ENCODE measurements at places on chromosomes 2 and 18. TPM values are rescaled to one million over a fixed set of nuclear protein-coding genes. Genes with fewer than 3 reads are reported as not detected.
A peak's percentile ranks its signal among the peaks of the same experiment; 100 is the strongest.

DNA sequence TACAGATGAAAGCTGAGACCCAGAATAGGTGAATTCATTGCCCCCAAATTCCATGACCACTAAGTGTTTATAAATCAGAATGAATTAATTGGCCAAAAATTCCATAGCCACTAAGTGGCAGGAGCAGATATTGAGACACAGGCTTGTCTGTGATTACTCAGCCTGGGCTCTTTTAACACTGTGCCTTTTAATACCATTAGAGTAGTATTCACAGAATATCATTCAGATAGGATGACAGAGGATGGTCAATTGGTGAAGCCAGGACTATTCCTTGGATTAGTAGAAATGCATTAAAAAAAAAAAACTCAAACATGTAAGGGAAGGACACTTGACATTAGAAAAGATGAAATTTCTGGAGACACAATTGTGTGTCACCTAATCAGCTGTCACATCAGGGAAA, 698.6 kb downstream of the DCC start:
- DNase-seq, result no peak

- DNase-seq, result no peak
Observed at GRCh38 chr2:173235947-173236803, 118.5 kb upstream of the CDCA7 start.

GRCh38 chr18:3554811-3555427, 104.9 kb downstream of the TGIF1 start:
- no peak for DNase-seq

- no peak for DNase-seq
Observed at GRCh38 chr2:168691221-168691620, 111.2 kb upstream of the NOSTRIN start.

DNA sequence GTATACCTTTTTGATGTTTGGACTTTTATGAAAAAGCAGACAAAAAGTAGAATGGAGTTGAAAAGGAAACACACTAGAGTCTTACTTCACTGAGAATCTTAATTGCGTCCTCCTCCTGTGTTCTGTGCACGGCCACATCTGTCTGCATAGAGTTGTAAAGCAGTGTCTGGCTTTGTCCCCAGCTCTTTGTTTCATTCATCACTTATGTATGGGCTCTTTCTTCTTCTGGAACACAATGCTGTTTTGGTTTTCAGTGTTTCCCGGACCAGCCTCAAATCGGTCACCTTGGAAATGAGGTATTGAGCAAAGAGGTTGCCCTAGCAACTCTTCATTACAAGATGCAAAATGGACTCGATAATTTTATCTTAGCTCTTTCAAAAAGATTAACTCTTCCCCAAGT, 104.3 kb upstream of the CNGA3 start:
- no peak for DNase-seq

GRCh38 chr2:7015007-7015950, 98.1 kb downstream of the RNF144A start:
- no peak for DNase-seq

GRCh38 chr18:69208545-69208944, 192.1 kb upstream of the DOK6 start:
- no peak for DNase-seq

DNA sequence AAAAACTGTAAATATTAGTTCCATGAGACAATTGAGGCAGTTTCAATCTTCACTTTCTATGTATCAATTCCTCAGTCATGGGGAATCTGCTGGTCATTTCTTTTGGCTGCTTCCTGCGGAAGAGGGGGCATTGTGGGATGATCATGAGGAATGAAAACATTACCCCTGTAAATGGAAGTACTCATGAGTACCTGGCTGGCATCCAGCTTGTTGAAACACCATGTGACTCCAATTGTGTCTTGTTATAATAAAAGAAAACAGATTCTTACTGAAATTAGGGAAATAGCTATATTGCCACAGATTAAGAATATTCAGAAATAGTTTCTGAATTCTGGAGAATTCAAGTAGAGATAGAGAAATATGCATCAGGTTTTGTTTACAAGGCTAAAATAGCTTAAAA, 41.6 kb upstream of the GPR39 start:
- DNase-seq, result no peak

GRCh38 chr2:210577263-210578071, 21.1 kb downstream of the CPS1 start:
- no peak for DNase-seq

- DNase-seq, result no peak
Observed at GRCh38 chr2:130764035-130764820, 8.9 kb downstream of the AMER3 start.

DNA sequence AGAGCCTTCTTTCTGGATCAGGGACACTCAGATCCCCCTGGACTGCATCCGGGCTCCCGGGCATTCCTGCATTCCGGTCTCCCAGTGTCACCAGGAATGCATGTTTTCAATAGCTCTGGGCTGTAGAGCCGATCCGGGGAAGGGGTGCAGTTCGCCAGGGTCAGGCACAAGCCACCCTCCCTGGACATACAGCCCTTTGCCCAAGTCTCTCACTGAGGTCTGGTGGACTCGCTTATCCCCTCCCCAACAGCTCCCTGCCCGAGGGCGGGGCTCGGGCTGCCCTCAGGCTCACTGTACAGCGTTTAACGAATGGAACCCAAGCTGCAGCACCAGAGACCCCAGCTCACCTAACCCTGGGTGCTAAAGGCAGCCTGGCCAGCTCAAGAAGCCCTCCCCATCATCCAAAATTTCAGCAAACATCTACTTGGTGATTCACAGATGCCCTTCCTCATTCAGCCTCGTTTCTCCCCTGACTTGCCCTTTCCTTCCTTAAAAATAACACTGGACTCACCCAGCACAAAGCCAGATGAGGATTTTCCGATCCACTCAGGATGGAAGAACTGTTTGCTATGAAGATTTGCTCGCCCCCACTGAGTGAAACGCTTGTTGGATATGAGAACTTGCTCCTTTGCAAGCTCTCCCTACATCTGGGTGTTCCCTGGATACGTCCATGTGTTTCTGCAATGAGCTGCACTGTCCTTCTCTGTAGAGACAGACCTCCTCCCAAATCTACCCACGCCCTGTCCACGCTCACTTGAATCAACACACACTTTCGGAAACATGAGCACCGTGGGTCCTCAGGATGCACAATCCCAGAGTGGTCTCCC, 58.1 kb downstream of the PXDN start:
- DNase-seq, result no peak

DNA sequence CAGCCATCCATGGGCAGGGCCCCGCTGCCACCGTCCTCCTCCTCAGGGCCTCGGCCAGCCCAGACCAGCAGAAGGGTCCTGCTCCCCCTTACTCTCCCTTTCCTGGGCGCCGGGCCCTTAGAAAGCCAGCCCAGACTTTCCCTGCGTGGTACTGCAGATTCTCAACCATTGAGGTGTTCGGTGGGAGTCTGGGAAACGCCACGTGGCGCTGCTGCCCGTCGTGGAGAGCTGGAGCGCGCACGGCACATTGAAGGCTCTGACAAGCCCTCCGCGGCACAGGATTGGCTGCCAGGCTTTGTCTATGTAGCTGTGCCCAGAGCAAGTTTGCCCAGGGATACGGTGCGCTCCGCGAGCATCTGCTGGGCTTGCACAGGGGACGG, 10.4 kb upstream of the KLHL30 start:
- DNase-seq, result no peak

DNA sequence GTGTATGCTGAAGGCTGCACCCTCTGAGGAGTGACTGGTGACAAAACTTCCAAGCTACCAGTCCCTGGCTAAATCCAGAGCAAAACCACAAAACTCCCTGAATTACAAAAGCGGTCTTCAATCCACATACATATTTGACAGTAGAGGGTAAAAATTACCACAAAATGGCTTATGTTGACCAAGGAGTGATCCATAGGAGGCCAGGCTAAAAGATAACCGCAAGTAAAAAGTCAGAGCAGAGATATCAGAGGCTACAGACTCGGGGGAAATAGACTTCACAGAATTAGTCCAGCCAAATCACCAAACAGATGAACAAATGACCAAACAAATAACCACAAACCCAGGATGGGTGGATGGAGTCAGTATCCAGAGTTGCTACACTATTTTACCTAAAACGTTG, 19.4 kb downstream of the STARD6 start:
- no peak for DNase-seq

GRCh38 chr2:33859811-33860461, 260.8 kb upstream of the FAM98A start:
- no peak for DNase-seq

DNA sequence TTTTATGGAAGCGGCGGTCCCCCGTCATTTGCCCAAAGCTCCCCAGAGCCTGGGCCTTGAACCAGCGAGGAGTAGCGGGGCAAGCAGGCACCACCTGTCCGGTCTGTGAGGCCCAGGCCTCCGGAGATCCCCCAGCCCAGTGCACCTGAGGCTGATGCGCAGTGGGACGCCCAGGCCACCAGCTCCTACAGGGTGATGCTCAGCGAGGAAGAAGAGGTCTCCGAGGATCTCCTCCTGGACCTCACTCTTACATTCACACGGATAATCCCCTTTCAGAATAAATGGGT, 220.2 kb downstream of the NDUFA10 start:
- no peak for DNase-seq

GRCh38 chr2:120293096-120294007, 40.7 kb downstream of the RALB start:
- no peak for DNase-seq

DNA sequence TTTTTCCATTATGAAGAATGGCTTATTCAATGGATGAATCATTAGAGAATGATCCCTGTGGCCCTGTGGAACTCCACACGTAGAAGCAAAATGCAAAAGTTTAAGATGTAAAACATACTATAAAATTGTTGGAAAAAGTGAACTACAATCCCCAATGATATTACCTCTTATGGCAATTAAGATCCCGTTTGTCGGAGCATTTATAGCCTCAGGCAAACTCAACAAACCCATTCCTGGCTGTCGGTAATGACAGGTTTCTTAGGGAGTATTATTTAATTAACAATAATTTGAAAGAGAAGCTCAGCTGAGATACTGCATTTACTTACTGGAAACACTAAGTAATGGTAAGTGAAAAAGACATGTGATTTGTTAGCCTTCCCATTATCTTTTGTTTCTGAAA, 138.3 kb downstream of the CDH20 start:
- no peak for DNase-seq

GRCh38 chr2:60148716-60149115, 404.7 kb downstream of the BCL11A start:
- no peak for DNase-seq

GRCh38 chr2:9074930-9075329, 71.4 kb upstream of the MBOAT2 start:
- no peak for DNase-seq

- no peak for DNase-seq
Observed at GRCh38 chr2:88693911-88694414, 2.5 kb downstream of the RPIA start.

GRCh38 chr18:34122724-34123334, 101.9 kb downstream of the NOL4 start:
- no peak for DNase-seq

DNA sequence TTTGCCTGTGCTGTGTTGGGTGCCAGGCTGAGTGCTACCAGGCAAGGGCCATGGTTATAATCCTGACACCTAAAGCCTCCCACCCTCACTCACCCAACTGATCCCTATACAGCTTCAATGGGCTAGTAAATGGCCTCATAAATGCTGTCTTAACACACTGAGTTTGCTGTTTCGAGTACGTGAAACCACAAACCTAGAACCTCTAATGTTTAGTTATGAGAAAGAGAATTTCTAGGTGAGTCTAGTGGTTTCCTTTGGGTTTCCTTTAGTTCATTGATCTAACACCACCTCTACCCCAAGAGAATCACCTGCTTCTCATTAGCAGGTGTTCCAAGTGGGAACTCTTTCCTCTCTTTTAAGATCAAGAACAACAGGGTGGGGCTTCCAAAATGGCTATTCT, 172.0 kb downstream of the MC4R start:
- DNase-seq, result no peak

- peak; percentile 89 for DNase-seq
Observed at GRCh38 chr2:210002158-210003157, at the start of gene RPE. RPE (plus strand) TSS chr2:210002638; CDS start chr2:210002662, 24 bp downstream.

GRCh38 chr18:34219651-34220050, 5.1 kb downstream of the NOL4 start:
- no peak for DNase-seq

- DNase-seq, result no peak
Observed at GRCh38 chr2:161139098-161139987, 20.9 kb upstream of the TANK start.

- DNase-seq, result no peak
Observed at GRCh38 chr2:65722028-65722778, 289.8 kb upstream of the SPRED2 start.

- DNase-seq, result no peak
Observed at GRCh38 chr2:168686452-168687191, 115.8 kb upstream of the NOSTRIN start.

DNA sequence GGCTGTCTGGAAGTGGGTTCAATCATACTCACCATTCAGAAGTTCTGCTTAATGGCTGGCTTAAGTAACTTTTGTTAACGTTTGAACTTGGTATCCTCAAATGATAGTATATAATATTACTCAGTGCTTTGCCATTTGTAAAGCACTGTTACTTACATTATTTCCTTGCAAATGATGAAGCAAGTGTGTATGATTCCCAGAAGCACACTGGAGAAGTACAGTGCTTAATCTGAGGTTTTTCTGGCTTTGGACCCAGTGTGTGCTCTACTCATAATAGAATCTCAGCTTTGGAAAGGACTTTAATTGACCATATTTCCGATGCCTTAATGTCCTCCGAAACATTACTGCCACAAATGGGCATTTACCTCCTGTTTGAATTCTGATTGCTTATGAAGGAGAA, 63.3 kb downstream of the MAP3K20 start:
- DNase-seq, result no peak

- DNase-seq, result no peak
Observed at GRCh38 chr18:48462510-48462909, 53.3 kb upstream of the ZBTB7C start.

Gene CRYGC
- total RNA-seq, result not detected

Gene PCARE
- total RNA-seq, result 0.09 TPM

Gene CYTIP
- 26.1 TPM for total RNA-seq

Gene MOGAT1
- total RNA-seq, result not detected

Gene L3MBTL4
- total RNA-seq, result 8.2 TPM

Gene OSR1
- 39.9 TPM for total RNA-seq

Gene ACVR1
- total RNA-seq, result 37.7 TPM

Gene ABCA12
- total RNA-seq, result not detected

Gene TNFRSF11A
- 3.0 TPM for total RNA-seq

Gene LRRC30
- not detected for total RNA-seq

Gene NT5C1B
- total RNA-seq, result not detected

Gene MBOAT2
- 5.7 TPM for total RNA-seq

Gene STPG4
- 0.63 TPM for total RNA-seq
